Stimulated activated CD8-positive, alpha-beta memory T cell treated with anti-CD3 and anti-CD28 coated beads, Interleukin-7, amount 100 ng/mL, for 48 hours (primary cell): ENCODE measurements at places on chromosomes 3 and 15.

DNA sequence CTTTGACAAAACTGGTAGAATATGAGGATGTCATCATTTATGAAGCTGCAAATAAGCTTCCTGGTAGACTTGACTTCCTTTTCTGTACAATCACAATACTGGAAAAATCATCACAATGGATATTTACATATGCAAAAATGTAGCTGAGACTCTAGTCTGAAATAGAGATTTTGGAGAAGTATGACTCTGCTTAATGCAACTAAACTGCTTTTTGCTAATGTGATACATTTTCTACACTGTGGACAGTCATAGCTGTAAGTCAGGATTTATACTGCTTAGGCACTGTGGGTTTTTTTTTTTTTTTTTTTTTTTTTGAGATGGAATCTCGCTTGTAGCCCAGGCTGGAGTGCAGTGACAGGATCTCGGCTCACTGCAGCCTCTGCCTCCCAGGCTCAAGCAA lies 34.5 kb upstream of the ST3GAL6 start:
- no peak for DNase-seq

- DNase-seq = no peak
Observed at GRCh38 chr3:17795280-17795679, 52.8 kb upstream of the TBC1D5 start.

DNA sequence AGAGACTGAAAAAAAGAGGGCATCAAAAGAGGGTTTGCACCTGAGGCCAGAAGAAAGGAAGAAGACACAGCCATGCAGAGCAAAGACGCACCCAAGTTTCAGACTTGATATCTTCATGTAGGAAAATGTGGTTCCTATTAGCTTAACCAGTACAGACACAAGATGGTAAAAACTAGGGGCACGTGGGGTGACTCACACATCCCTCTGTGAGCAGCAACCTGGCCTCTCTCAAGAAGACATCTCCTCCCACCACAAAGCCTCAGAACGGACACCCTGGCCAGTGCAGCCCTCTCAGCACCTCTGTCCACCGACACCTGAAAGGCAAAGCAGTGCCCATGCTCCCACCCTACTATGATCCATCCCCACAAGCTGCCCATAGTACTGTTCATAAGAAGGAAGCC lies 33.3 kb downstream of the GLB1 start:
- no peak for DNase-seq

- DNase-seq = no peak
Observed at GRCh38 chr3:71903112-71903495, 118.2 kb upstream of the PROK2 start.

DNA sequence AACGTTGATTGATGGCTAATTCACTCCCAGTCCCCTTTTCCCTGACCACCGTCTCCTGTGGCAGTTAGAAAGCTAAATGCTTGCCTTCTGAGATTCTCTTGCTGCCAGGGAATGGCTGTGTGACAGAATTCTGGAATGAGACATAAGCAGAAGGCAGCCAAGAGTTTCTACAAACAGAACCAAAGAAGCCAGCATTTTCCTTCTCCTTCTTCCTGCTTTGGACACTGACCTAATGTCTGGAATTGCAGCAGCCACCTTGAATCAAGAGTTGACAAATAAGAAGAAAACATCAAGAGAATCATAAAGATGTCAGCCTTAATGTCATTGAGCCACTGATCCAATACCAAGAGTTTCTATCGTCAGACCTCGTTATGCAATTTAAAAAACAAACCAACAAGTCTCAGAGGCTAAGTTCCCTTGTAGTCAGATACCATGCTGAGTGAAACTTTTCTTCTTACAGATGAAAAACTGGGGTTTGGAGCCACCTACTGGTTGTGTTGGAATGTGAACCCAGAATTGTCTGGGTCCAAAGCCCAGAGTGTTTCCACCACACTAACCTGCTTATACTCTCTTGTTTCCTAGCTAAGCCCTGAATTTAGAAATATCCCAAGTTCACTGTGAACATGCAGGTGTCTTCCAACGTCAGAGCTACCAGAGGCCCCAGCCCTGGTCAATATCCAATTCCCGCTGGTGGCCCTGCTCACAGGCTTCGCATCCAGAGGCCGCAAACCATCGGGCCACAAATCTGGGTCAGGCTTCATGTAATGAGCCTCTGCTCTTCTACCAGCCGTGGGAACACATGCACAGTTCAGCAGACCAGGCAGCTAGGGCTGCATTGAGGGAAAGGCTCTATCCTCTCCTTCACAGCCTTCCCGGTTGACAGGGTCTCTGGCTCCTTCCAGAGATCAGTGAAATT lies 42.5 kb downstream of the MCF2L2 start:
- peak; percentile 13 for DNase-seq

GRCh38 chr3:135148398-135149020 lies 353.4 kb downstream of the EPHB1 start:
- DNase-seq = no peak

DNA sequence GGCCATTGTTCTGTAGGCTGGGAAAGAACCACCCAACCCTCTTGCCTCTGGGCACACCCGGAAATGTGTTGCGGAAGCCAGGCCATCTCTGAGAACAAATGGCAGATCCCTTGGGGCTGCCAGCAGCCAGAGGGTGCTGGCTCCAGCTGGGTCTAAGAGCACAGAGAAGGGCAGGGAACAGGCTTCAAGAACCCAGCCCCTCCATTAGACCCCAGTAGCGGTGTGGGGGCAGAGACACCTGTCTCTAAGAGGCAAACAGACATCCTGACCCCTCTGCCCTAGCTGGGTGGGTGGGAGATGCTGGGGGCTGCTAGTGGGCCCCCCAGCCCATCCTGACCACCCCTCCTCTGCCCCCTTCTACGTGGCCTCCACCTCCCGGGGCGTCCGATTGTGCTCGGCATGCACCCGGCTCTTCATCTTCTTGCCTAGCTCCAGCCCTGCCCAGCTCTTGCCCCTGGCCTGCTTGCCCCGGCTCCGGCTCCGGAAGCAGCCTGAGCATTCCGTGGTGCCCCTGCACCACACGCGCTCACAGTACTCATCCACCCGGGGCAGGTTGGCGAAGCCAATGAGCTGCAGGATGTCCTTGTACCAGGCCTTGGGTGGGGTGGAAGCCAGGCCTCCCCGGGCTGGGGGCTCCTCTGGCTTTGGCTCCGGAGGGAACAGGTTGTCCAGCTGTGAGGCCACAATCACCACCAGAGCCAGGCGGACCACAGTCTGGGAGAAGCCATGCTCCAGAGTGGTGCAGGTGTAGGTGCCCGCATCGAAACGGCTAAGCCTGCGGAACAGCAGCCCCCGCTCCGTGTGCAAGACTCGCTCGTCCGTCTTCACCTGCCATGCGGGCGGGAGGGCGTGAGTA lies 9.4 kb downstream of the SEMA3G start:
- DNase-seq = no peak

DNA sequence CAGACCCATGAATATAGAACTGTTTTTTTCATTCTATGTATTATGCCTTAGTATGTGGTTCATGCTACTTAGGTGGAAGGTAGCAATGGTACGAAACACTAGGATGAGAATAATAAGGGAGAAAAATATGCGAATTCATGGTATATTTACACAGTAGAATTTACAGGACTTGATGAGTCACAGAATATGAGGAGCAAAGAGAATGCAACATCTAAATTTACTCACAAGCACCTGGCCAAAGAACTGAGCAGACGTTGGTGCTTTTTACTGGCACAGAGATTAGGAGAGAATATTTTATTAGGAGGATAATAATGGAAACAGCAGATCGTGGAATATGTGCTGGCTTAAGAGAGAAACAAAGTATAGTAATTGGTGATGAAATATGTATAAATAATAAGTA lies 785.4 kb upstream of the ROBO1 start:
- DNase-seq = no peak

DNA sequence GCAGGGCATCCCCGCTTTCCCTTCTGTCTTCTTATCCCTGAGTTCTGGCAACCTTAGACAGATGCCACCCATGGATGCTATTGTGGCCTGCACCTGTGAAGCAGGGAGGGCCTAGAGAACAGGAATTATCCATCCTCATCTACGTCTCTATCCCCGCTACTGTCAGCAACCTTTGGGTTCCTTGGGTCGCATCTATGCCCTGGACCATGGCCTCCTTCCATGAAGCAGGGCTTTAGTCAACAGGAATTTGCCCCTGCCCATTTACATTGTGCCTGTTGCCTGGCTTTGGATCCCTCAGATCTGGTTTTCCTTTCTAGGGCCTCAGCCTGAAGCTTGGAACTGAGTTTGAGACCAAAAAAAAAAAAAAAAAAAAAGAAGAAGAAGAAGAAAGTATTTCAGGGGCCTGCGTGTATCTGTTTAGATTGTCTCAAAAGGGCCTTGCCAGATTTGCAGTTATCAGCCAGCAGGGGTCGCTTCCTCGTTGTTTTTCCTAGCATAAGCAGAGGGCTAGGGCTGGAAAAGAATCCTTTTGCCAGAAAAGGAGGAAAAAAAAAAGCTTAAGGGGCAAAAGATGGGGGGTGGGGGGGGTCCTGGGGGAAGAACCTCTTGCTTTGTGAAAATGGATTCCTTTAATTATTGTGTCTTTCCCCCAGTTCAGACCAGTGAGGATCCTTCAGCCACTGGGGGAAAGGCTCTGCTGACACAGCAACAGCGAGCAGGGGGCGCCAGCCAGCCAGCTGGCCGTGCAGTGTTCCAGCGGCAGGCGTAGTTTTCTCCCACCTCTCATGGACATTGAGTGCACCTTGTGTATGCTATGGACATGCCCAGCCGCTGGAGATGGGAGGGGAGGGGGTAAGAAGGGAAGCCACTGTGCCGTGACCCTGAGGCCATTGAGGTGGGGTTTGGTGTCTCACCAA lies 65.7 kb upstream of the ALDH1L1 start:
- no peak for DNase-seq

- DNase-seq = no peak
Observed at GRCh38 chr3:157023226-157023625, 136.7 kb downstream of the CCNL1 start.

- DNase-seq = no peak
Observed at GRCh38 chr15:57406062-57406772, 29.9 kb downstream of the CGNL1 start.

GRCh38 chr3:65919826-65920225 lies 118.9 kb downstream of the MAGI1 start:
- no peak for DNase-seq

GRCh38 chr3:69425249-69425648 lies 39.4 kb upstream of the FRMD4B start:
- no peak for DNase-seq

GRCh38 chr3:111979434-111980038 lies 710 bp downstream of the ABHD10 start:
- no peak for DNase-seq

GRCh38 chr15:83114856-83115255 lies 7.4 kb downstream of the TM6SF1 start:
- DNase-seq = no peak

GRCh38 chr3:106341586-106342162 lies 472.9 kb upstream of the CBLB start:
- no peak for DNase-seq

GRCh38 chr3:149752051-149752787 lies at the start of gene COMMD2:
Gene COMMD2 (minus strand): TSS chr3:149752489. CDS start chr3:149752444, 45 bp downstream.
- peak; percentile 78 for DNase-seq

- no peak for DNase-seq
Observed at GRCh38 chr3:149058602-149059001, 27.7 kb downstream of the HLTF start.

GRCh38 chr15:40234783-40235182 lies 4.1 kb upstream of the PAK6 start:
- no peak for DNase-seq

DNA sequence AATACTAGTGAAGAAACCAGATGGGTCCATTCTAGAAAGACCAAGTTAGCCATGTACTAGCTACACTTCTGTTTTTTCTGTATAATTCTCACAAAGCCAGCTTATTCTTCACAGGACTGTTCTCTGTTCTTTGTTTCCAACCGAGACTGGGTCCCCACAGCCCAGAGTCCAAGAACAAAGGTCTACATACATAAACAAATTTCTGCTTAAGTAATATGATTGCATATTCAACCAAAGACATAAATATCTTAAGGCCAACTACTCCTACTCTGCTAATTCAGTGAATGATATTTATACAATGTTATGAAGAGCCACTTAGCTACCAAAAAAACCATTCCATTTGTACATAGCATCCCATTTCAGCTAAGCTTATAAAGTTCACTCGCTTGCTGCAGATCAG lies 299.8 kb upstream of the CCDC54 start:
- DNase-seq = no peak

- no peak for DNase-seq
Observed at GRCh38 chr3:39213613-39214012, 21.2 kb upstream of the XIRP1 start.

DNA sequence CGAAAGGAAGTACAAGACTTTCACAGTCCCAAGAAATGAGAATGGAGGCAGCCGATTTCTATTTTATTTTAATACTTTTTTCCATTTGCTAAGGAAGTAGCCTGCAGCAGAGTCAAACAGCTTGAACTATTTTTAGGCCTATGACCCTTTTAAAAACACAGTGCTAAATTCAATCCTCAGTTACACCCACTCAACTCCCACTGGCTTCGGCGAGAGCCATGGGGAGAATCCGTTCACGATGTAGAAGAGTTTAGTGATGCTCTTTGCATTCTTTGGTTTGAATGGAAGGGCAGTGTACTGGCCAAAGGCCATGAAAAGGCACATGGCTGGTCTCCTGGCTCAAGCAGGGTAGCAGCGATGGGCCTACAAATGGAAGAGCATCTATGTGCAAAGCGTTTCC lies 343.5 kb downstream of the FOXP1 start:
- no peak for DNase-seq

- no peak for DNase-seq
Observed at GRCh38 chr3:129723558-129724324, 117.3 kb upstream of the PLXND1 start.

DNA sequence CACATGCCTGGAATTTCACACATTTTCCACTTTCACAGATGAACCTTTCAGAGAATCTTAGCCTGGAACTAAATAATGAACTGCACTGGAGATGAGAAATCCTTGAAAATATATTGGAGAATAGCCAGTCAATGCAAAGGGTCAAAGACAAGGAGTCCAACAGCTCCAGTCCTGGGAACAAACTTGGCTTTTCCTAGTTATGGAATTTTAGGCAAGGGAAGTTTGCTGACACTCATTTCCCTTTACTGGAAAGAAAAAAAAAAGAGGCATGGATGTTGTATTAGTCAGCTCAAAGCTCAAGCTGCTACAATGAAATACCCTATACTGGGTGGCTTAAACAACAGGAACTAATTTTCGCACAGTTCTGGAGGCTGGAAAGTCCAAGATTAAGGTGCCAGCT lies 690.8 kb upstream of the ARPP21 start:
- DNase-seq = no peak

GRCh38 chr15:70234256-70234905 lies 136.7 kb upstream of the TLE3 start:
- DNase-seq = no peak

- DNase-seq = no peak
Observed at GRCh38 chr3:170603770-170604510, 18.1 kb upstream of the SLC7A14 start.

DNA sequence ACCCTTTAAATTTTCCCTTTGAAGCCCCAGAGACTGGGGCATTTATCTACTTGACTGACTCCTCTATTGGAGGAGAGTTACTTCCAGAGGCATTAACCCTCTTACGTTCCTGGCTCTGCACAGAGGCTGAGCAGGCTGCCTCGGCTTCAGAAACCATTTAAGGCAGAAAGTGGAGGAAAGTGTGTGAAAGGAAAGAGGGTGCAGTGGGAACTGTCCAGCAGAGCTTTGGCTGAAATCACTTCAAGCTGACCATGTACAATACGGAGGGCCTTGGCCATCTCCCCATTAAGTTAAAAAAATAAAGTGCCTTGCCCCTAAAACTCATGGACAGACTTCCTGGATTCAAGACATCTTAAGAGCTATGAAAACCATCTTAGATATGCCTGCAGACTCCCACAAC lies 238.7 kb downstream of the SV2B start:
- no peak for DNase-seq
